ENCODE measurements at places on chromosomes 7 and 10. TPM values are rescaled to one million over a fixed set of nuclear protein-coding genes. Genes with fewer than 3 reads are reported as not detected.
A peak's percentile ranks its signal among the peaks of the same experiment; 100 is the strongest.

DNA sequence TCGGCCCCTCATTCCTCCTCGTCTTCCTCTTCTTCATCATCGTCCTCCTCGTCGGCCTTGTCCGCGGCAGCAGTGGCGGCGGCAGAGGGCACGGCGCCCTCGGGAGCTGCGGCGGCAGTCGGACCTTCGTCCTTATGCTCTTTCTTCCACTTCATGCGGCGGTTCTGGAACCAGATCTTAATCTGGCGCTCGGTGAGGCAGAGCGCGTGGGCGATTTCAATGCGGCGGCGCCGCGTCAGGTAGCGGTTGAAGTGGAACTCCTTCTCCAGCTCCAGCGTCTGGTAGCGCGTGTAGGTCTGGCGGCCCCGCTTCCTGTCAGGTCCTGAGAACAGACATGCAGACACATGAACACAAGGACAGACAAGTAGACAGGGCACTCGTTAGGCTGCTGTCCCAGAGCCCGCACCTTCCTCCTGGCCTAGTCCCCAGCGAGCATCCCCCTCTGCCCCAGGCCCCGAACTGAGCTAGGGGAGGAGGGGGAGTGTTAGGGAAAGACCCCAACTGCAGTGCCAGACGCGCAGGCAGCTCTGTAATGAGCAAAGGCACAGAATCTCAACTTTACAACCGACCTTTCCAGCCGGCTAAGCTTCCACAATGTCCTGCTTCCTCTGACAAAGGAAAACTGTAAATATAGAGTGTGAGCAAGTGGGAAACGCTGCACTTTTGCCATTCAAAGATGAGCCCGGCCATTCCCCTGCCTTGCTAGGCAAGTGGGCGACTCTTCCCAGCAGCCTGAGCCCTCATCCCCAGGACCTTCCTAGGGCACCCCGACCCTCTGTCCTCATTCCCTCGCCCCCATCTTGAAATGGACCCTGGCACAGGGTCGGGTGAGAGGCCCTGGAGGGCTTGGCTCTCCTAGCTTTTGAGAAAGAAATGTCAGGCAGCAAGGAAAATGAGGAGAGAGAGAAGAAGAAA is 1.3 kb downstream of the HOXA7 start:
- peak; percentile 26 for DNase-seq

DNA sequence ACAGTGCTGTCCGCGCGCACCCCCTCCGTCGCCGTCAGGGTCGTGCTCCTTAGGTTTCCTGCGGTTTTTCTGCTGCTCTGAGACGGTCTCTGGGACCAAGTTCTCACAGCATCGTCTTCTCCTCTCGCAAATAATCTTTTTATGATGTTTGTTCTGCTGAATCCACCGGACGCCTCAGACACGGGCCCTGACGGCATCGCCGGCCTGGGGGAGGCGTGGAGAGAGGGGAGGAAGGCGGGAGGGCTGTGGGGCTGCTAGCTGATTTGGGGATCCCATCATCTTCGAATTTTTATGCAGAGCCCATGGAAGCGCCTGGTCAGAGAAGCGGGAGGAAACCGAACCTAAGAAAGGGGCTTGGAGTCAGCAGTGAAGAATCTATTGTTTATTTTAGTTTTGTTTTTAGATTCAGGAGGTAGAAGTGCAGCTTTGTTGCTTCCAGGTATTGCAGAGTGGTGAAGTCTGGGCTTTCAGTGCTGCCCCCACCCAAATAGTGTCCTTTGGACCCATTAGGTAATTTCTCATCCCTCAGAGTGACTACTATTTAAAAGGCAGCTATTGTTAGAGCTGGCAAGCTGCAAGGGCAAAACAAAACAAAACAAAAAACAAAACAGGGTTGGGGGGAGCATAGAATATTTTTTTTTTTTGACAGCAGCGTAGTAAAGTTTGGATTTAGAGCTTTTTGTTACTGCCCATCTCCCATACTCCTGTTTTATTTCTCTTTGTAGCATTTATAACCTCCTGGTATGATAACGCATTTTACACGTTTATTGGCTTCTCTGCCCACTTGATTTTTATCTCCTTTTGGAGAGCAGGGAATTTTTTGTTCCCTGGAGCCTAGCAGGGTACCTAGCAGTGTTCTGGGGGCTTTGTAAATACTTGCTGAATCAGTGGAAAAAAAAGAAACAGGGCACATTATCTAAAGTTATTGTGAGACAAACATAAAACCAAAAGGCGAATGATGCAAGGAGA is 92.6 kb downstream of the SPAG6 start:
- DNase-seq: peak; percentile 70

- DNase-seq: no peak
Observed at GRCh38 chr10:23981520-23982309, 227.2 kb upstream of the KIAA1217 start.

DNA sequence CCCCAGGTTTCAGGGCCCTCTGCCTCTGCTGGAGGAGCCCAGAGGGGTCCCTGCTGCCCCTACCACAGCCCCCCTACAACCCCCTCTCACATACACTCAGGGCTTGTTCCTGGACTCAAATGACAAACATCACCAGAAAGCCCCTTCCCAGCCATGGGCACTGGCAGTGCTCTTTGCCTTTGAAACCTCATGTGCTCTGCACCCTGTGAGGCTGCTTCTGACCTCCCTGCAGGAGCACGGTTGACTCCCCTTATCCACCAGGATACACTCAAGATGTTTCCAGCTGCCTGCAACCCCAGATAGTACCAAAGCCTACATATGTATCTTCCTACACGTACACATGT is 3.5 kb upstream of the ADIRF start:
- no peak for DNase-seq

GRCh38 chr10:22810643-22811465 is 96.5 kb upstream of the PIP4K2A start:
- DNase-seq: no peak

SAMD9L gene
- total RNA-seq: 12.5 TPM

FIGNL1 gene
- total RNA-seq: 11.2 TPM

DNA sequence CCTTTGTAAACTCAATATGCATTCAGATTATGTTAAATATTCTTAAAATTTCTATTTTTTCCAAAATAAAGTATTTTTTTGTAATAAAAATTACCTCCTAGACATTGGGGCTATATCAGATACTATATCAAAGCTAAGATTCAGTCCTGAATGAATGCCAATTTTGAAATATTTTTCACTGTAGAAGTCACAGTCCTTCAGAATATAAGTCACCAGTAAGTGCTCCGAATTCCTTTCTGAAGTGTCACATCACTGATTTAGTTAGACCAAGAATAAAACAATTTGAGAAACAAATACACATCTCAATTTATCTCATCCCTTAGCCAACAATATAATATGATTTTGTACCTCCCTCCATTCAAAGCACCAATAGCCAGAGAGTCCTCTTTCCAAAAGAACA is 33.9 kb upstream of the GSAP start:
- DNase-seq: no peak

GRCh38 chr10:132390921-132391675 is 5.9 kb upstream of the PWWP2B start:
- no peak for DNase-seq

SYT15B gene
- total RNA-seq: 3.8 TPM

OR2A1 gene
- 0.40 TPM for total RNA-seq

CNNM1 gene
- 3.1 TPM for total RNA-seq

- DNase-seq: no peak
Observed at GRCh38 chr7:2824678-2825461, 19.2 kb downstream of the GNA12 start.

DNA sequence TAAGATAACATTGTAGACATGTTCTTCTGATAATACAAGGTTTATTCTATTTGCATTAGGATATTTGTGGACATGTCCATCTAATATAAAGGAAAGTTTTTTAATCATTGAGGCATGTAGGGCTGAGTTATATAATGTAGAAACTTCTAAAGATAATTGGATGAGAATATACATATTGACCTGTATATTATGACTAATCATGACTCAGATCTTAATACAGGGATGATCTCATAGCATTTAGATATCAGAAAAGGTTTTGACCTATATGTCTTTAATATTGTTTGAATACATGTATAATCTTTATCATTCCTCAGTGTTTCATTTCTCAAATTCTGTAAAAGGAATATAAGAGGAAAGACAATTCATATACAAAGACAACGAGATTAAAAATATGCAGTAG is 39.2 kb downstream of the CD36 start:
- no peak for DNase-seq

- no peak for DNase-seq
Observed at GRCh38 chr7:4931943-4932342, 27.0 kb downstream of the MMD2 start.

GRCh38 chr10:71740069-71740653 is 20.6 kb upstream of the C10orf105 start:
- no peak for DNase-seq

BCAP29 gene
- 53.6 TPM for total RNA-seq

GIMAP1 gene
- total RNA-seq: 1.6 TPM

DNA sequence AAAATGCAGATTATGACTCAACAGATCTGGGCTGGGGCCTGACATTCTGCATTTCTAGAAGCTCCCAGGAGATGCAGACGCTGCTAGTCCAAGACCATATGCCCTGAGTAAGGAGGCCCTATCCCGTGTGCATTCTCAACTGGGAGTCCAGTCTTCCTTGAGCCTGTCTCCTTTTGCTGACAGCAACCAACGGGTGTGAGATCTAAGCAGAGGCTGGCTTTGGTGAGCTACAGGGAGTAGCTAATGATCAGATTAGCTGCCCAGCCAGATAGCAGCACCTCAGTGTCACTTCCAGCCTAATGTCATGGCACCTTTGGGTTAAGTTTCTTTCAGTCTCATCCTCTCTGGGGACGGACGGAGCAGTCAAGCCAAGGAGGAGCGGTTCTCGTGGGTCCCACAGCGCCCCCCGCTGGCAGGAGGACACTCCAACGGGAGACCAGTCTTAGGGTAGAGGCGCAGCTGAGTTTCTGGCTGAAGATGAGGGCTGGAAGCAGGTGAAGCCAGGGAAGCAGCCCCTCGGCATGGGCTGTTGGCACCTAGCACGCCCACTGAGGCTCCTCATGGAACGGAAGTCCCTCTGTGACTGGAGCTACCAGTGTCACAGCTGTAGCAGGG is 154.0 kb downstream of the CCDC3 start:
- no peak for DNase-seq

FFAR4 gene
- total RNA-seq: 0.07 TPM

ATP6V0A4 gene
- not detected for total RNA-seq

GRCh38 chr7:18450019-18450418 is 45.5 kb upstream of the HDAC9 start:
- no peak for DNase-seq

- no peak for DNase-seq
Observed at GRCh38 chr10:97075961-97076525, 109.7 kb downstream of the SLIT1 start.

DNA sequence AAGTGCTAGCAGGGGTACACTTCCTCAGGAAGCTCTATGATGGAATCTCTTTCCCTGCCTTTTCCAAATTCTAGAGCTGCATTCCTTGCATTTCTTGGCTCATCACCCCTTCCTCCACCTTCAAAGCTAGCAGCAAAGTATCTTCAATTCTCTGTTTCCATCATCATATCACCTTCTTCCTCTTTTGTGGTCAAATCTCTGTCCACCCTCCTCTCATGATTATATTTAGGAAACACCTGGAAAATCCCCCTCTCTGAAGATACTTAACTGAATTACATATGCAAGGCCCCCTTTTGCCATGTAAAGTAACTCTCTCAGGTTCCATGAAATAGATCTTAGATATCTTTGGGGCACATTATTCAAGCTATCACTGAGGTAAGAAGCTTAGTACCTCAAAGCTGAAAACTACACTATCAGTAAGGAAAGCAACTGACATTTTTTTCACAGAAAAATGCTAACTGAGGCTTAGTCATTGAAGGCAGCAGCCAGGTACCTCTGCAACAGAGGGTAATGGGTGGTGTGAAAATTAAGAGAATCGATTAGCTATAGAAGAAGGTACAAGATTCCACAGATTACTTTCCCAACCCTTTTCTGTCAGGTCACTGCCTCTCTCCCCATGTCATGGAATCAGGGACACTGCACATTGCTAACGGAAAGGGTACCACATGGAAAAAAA is 197.3 kb downstream of the MACC1 start:
- no peak for DNase-seq

DNA sequence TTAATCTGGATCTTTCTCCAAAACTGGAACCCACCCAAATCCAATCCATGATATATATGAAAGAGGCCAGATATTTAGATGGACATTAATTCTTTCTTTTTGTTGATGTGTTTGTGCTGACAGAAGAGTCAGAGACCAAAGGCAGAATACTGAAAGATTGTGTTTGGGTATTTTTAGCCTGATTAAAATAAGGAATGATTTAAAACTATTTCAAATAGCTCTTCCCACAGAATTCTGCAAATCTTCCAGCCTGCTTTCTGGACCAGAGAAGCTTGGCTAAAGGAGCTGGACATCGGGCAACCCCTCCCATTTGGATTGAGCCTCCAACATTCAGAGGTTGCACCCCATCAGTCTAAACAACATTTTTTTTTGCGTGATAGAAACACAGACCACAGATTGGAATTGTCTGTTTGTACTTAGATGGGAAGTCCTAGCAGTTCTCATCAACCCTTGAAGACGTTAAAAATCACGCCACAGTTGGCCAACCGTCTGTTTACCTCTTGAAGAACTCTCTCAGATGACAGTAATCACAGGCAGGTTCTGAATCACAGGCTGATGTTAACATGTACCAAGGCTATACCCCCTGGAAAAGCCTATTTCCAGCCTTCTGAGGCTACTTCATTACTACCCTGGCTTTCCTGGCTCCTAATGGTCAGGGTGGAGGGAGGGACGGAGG is 155.2 kb upstream of the NRP1 start:
- DNase-seq: no peak

- no peak for DNase-seq
Observed at GRCh38 chr7:76428868-76429805, 4.4 kb downstream of the ZP3 start.

DNA sequence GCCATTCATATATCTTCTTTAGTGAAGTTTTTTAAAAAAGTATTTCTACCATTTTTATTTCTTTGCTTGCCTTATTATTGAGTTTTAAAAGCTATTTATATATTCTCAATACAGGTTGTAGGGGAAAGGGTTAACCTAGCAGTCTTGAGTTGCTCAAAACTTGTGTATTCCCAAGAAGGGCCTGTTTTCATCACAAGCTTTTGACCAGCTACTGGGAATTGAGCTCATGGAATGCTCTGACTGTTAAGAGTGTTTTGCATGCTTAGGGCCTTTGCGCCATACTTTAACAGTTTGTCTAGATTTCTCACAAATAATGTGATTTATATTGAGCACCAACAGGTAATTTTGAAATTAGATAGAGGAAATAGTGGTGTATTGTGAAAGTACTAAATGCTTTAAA is 72.0 kb upstream of the CALCR start:
- no peak for DNase-seq

DNA sequence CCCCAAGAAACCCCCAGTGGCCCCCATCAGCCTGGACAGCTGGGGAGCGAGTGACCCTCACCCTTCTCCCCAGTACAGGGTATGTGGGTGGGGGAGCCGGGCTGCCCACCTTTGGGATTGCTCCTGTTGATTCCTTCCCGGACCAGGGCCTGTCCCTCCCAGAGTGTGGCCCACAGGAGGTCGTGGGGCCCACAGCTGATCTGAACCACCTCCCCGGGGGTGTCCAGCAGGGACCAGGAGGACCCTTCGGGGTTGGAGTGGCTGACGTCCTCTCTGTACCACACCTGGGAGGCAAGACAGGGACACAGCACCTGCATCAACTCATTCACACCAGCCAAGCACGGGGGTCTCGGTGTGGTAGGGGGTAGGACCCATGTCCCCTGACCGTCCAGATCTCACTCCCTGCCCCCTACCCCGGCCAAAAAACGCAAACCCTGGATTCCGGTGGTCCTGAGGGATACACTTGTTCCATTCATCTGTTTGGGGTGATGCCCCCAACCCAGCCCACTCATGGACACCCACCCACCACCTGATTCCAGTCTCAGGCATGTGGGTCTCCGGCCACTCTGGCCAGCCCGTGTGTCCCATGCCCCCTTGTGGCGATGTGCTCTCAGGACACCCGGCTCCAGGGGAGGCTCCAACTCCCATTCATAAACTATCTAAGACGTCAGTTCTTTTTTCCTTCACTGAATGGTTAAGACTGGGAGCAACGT is 10.9 kb downstream of the TECPR1 start:
- no peak for DNase-seq

ZCWPW1 gene
- 5.0 TPM for total RNA-seq
